RCC 7860 (cell line): ENCODE measurements at places on chromosomes 13 and 19.

DNA sequence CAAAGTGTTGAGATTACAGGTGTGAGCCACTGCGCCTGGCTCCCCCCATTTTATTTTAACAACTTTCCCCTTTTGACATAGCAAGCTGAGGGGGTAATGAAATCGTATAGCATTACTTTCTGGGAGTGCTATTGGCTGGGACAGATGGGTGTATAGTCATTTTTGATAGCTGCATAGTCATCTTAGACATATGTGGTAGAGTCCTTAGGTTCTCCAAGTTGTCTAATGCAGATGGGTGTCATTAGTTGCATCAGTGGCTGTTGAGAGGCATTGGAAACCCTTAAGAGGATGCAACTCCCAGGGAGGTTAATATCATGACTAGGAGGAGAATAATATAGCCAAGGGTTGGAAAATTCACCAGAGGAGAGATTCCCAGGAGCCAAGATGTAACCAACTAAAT, 28.6 kb upstream of the PNMA8B start:
- DNase-seq: no peak

GRCh38 chr13:44400736-44401135, 27.1 kb downstream of the SERP2 start:
- DNase-seq: no peak

GRCh38 chr13:101026736-101027398, 352.3 kb upstream of the TMTC4 start:
- DNase-seq: no peak

DNA sequence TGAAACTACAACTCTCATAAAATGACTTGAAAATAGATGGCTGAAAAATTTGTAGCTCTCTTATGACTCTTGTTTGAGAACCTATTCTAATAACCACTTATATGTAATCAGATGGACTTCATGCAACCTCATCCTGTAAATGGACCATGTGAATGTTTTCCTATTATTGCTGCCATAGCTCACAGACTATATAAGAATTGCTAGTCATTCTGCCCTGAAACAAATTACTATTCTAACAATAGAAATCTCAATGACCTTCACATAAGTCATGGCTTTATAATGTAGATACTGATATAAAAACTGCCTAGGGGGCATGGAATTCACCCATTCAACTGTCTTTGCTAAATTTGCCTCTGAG, 1111.0 kb upstream of the ATXN8OS start:
- no peak for DNase-seq

GRCh38 chr13:29504691-29505090, 90.8 kb downstream of the SLC7A1 start:
- no peak for DNase-seq

DNA sequence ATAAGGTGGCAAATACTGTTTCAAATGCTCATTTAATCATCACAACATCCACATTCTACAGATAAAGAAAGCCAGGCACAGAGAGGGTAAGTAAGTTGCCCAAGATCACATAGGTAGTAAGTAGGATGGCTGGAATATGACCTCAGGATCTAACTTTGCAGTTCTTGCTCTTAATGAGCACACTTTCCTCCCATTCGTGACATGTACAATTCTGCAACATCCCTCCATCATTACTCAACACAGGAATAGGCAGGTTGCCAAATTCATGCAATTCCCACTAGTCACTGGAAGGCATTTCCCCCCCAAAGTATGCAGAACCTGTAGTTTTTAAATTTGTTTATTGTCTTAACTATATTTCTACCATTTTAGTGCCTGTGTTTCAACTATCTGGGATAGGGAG, 109.2 kb downstream of the OLFM4 start:
- DNase-seq: no peak

GRCh38 chr13:43728421-43728820, 58.4 kb downstream of the ENOX1 start:
- DNase-seq: no peak

DNA sequence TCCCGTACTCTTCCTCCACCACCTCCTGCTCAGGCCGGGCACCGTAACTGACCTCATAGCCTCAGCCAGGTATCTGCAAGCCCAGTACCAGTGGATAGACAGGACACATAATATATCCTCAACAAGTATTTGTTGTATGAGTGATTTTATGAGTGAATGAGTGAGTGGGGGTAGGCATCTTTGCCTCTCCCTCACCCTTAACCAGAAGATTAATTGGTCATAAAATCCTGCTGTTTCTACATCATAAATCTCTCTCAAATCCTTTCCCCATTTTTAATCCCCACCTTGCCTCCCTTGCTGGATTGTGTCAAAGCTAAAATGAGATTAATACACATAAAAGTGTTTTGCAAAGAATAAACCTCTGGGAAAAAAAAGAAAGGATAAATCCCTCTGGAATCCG, 44.4 kb upstream of the HMGB1 start:
- no peak for DNase-seq
